ENCODE measurements at places on chromosomes 5 and 9. TPM values are rescaled to one million over a fixed set of nuclear protein-coding genes. Genes with fewer than 3 reads are reported as not detected.
A peak's percentile ranks its signal among the peaks of the same experiment; 100 is the strongest.

GRCh38 chr5:118060833-118061232 lies 927.5 kb downstream of the DTWD2 start:
- DNase-seq: no peak

- no peak for DNase-seq
Observed at GRCh38 chr5:95827892-95828246, 5.3 kb upstream of the GLRX start.

The FBN2 gene
- total RNA-seq: 110 TPM

The TPD52L3 gene
- total RNA-seq: not detected

The FAM221B gene
- not detected for total RNA-seq

GRCh38 chr5:45225571-45226031 lies 416.9 kb downstream of the MRPS30 start:
- DNase-seq: no peak

DNA sequence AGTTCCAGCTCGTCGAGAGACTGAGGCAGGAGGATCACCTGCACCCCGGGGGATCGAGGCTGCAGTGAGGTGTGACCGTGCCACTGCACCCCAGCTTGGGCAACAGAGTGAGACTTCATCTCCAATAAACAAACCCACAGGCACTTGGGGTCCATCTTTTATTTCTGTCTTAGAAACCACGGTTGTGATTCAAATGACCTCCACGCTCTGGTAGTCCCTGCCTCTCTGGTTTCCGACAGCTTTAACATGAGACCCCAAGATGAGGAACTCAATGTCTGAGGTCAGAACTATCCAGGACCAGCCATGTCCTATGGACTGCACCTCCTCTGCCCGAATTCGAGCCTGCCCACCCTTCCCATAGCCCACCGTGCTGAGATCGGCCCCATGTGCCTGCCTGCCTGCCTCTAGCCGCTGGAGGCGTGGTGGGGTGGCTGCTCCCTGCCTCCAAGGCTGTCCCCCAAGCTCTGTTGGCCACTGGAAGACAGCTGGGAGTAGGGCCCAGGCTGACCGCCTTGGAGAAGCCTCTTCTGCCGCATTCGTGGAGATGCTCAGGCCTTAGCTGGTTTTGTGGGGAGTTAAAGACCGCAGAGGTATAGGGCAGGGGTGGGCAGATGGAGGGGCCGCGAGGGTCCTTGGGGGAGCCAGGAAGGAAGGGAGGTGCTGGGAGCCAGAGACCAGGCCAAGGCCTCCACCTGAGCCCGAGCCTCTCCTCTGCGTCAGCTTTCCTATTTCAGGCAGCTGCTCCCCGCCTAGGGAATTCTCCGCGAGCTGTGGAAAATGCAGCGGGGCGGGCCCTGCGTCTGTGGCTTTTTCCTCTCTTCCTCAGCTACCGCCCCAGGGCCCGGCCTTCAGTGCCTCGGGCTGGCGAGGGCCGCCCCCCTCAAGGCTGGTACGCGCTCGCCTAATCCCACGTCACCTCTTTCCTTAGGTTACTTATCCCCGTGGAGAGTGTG lies 6.9 kb upstream of the WDR5 start:
- DNase-seq: peak; percentile 91

GRCh38 chr5:142303565-142303964 lies 21.3 kb downstream of the SPRY4 start:
- DNase-seq: peak; percentile 75

GRCh38 chr9:112750764-112751055 lies 150 bp downstream of the SNX30 start:
- no peak for DNase-seq

DNA sequence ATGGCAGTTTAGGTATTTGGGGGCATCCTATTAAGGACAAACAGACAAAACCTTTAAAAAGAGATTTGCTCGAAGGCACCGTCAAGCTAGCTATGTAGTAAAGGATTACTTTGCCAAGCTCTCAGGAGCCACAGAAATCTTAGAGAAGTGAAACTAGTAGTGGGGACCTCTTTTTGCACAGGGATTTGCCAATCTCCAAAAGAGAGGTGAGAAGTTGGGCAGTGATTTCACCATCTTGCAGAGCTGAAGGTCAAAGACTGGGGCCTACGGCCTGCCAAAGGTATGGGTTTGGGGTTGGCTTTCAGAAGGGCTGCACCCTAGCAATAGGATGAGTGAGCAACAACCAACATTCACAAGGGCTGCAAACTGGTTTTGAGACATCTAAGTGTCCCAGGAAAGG lies 1.6 kb upstream of the FCN1 start:
- no peak for DNase-seq

- DNase-seq: no peak
Observed at GRCh38 chr9:128764361-128764760, 7.4 kb downstream of the ZER1 start.

The TAF11L10 gene
- total RNA-seq: not detected

The FOXD4 gene
- 0.58 TPM for total RNA-seq

The DIRAS2 gene
- total RNA-seq: 0.93 TPM

The ZNF366 gene
- total RNA-seq: 2.1 TPM

The PCDHB5 gene
- 3.1 TPM for total RNA-seq

The PCDHGB7 gene
- total RNA-seq: 4.2 TPM

GRCh38 chr5:165227515-165227914 lies 1722.1 kb downstream of the MAT2B start:
- DNase-seq: no peak

DNA sequence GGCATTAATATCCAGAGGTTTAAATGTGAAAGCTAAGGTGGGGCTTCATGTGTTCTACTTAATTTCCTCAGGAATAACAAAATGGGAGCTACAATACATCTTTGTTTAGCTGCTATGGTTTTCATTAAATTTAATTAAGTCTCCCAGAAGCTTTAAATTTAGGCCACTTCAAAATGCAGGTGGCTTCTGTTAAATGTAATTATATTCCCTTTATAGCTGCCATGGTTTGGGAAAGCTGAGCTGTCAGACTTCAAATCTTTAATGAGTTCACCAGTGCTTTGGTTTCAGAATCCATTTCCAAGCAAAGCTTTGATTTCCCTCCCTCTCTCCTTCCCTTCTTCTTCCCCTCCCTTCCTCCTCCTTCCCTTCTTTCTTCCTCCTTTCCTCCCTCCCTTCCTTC lies 58.4 kb upstream of the FAM170A start:
- DNase-seq: peak; percentile 5

DNA sequence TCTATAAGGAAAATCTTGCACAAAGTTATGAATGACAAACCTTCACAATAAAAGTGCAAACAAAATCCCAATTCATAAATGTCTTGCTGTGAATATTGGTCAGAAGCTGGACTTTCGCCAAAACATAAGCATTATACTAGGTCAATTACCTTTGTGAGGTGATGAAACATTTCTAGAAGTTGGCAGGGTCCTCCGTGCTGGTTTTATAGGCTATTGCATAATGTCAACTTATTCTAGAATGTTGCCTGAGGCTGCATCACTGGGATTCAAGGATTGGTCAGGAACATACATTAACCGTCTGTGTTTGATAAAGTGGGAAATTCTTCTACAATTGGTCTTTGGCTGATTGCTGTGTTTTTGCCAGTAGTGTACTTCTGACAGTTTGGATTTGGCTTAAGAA lies 49.8 kb upstream of the PALM2AKAP2 start:
- DNase-seq: no peak

The CERT1 gene
- total RNA-seq: 19.6 TPM

DNA sequence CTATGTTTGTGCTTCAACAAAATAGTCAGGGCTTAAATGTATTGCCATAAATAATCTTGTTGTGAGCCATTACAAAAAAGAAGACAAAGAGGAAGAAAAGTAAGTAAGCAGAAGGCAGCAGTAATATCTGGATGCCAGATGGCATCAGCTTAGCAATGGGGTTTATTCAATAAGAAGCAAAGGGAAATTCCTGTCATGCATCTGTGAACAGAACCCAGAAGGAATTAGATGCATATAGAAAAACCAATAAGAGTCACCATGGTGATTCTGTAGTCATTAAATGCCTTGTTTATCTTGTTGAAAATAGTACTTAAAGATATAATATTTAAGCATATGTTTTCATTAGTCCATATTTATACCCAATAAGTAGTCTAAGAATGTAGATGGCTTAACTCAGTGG lies 216.0 kb downstream of the ADAMTSL1 start:
- DNase-seq: no peak

DNA sequence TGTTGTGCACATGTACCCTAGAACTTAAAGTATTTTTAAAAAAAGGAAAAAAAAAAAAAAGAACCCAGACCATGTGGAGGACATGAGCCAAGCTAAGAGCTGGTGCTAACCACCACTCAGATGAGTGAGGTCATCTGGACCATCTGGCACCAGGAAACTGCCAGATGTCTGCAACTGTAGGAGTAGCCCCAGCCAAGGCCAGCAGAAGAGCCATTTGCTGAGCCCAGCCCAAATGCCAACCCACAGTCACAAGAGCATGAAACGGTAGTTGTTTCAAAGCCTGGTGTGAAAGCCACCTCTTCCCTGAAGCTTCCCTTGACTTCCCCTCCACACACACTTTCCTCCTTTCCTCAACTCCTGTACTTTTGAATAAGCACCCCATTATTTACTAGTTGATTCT lies 69.2 kb upstream of the FCN1 start:
- no peak for DNase-seq

The ITGA1 gene
- total RNA-seq: 36.5 TPM

DNA sequence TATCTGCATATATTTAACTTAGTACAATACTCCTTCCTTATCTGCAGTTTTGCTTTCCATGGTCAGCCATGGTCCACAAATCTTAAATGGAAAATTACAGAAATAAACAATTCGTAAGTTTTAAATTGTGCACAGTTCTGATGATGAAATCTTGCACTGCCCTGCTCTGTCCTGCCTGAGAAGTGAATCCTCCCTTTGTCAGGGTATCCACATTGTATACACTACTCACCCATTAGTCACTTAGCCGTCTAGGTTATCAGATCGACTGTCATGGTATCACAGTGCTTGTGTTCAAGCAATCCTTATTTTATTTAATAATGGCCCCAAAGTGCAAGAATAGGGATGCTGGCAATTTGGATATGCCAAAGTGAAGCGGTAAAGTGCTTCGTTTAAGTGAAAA lies 8.3 kb upstream of the YTHDC2 start:
- DNase-seq: no peak

- DNase-seq: no peak
Observed at GRCh38 chr9:36940881-36941280, 93.2 kb downstream of the PAX5 start.

DNA sequence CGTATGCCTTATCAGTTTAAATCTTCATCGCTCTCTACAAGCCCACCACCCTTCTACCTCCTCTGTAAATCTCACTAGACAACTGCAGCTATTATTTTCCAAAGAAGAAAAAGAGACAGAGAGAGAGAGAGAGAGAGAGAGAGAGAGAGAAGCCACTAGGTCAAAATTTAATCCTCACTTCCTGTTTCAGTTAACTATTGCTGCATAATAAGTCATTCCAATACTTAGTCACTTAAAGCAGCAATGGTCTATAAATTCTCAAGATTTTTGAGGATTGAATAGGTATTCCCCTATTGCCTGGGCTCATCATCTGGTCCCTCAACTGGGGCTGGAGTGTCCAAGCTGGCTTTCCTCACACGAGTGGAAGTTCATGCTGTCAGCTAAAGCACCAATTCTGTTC lies 68.8 kb downstream of the ITGA1 start:
- DNase-seq: no peak

GRCh38 chr5:66628561-66628960 lies 32.4 kb downstream of the MAST4 start:
- peak; percentile 62 for DNase-seq

The HAPLN1 gene
- total RNA-seq: 0.31 TPM

The ECSCR gene
- total RNA-seq: 36.0 TPM

The MEIKIN gene
- not detected for total RNA-seq

GRCh38 chr5:2740051-2740875 lies 11.2 kb downstream of the IRX2 start:
- DNase-seq: no peak

The SLIT3 gene
- 7.4 TPM for total RNA-seq

- DNase-seq: no peak
Observed at GRCh38 chr5:19401032-19401431, 587.0 kb downstream of the CDH18 start.

The OCLN gene
- 2.4 TPM for total RNA-seq

GRCh38 chr5:175800656-175801081 lies 70.7 kb upstream of the CPLX2 start:
- no peak for DNase-seq

- DNase-seq: no peak
Observed at GRCh38 chr5:168965638-168966037, 335.3 kb downstream of the SLIT3 start.

The SLC1A1 gene
- 0.66 TPM for total RNA-seq

Data from muscle of leg (tissue), 16 donors.